ENCODE measurements at places on chromosomes 7 and 10. TPM values are rescaled to one million over a fixed set of nuclear protein-coding genes. Genes with fewer than 3 reads are reported as not detected.

DNA sequence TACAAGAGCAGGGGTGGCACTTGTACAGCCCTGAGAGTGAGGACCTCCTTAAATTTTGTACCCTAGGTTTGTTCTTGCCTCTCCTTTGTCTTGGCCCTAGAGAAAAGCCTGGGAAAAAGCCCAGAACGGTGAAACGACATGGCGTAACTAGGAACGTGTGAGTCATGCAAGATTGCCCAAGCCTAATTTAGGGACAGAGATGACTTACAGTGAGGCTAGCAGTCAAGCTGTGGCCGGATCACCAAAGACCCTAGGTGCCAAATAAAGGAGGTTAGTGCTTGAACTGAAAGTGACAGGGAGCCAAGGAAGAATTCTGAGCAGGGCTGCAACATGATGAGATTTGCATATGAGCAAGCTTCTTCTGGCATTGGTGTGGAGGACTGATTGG lies 25.1 kb downstream of the TBXAS1 start:
- DNase-seq, result peak; percentile 11

GRCh38 chr7:135509839-135510591 lies at the start of gene CNOT4:
Gene CNOT4 (minus strand): TSS chr7:135510102. CDS start chr7:135438331, 71,771 bp downstream.
- DNase-seq, result peak; percentile 89

GRCh38 chr10:131824371-131825149 lies 76.2 kb upstream of the PPP2R2D start:
- no peak for DNase-seq

Gene COMMD3
- polyA plus RNA-seq, result 0.94 TPM

GRCh38 chr7:54932818-54933543 lies 85.8 kb upstream of the EGFR start:
- peak; percentile 21 for DNase-seq

- no peak for DNase-seq
These were observed 17.6 kb upstream of the FAM221A start for GRCh38 chr7:23662124-23662983.

- DNase-seq, result no peak
These were observed 124.2 kb downstream of the INHBA start for GRCh38 chr7:41578700-41579099.

- no peak for DNase-seq
These were observed 51.2 kb upstream of the LBX1 start for GRCh38 chr10:101280511-101280910.

- peak; percentile 67 for DNase-seq
These were observed 521 bp downstream of the LIMK1 start for GRCh38 chr7:74083928-74084721.

GRCh38 chr10:1050145-1050544 lies 1.2 kb upstream of the IDI1 start:
- DNase-seq, result no peak

GRCh38 chr7:76222333-76222732 lies 20.6 kb downstream of the SRRM3 start:
- no peak for DNase-seq

DNA sequence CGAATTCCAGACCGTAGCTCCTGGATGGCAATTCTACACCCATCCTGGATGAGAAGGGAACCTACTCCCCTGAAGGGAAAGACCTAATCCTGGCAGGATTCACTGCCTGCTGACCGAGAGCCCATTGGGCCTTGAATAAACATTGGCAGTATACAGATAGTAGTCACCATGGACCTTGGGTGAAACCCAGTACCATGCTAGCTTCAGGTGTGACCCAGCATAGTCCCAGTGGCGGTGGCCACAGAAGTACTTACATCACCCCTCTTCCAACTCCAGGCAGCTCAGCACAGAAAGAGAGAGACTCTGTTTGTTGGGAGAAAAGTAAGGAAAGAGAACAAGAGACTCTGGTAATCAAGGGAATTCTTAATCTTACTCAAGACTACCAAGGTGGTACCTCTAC lies 97.2 kb upstream of the SLC13A1 start:
- DNase-seq, result no peak

DNA sequence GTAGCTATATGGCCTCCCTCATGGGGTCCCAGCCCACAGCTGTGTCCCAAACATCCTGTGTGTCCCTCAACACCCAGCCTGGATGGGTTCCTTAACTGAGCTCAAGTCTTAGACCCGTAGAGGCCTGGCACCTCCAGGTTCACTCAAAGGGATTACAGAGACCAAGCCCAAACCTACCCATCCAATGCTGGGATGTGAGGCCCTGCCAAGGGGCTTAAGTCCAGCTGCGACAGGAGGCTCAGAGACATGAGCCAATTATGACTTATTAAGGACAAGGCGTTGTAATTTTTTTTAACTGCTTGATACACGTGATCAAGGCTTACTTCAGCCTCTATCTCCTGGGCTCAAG lies 105.6 kb upstream of the RET start:
- DNase-seq, result no peak

Gene SMC3
- 12.7 TPM for polyA plus RNA-seq

DNA sequence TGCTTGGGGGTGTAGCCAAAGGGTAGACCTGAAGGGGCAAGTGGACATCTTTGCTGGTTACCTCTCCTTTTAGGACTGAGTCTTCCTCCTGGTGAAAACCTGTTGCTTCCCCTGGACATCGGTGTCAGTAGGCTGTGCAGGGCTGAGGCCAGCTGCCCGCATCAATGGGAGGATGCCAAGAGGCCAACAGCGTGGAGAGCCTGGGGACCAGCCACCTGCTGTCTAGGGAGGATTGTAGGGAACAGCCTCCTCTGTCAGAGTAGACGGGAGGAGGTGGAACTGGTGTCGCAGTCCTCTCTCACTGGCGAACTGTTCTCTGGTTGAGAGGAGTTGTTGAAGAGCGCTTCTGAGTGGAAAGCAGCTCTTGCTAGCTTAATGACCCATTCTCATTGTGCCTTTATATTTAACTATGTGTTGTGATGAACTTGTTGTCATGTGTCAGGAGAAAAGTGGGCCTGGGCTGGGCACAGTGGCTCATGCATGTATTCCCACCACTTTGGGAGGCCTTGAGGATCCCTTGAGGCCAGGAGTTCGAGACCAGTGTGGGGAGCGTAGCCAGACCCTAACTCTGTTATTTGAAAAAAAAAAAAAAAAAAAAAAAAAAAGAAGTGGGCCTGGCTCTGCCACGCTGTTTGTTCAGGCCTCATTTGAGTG lies 1.8 kb downstream of the SUFU start:
- no peak for DNase-seq

Gene SUGCT
- 1.3 TPM for polyA plus RNA-seq

DNA sequence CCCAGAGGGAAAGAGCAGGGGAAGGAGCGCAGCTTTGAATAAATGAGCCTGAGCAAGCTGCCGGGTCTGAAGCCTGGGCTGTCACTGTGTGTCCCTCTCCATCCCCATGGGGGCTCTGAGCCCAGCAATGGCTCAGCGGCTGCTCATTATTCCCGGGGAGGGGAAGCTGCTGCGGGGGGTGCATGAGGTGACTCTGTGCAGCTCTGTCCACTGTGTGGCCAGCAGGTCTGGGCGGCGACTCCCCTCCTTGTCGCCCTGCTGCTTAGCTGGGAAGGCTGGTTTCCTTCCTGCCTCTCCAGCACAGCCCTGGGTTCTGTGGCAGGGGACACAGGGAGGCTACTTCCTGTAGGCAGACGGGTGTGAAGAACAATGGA lies 234.2 kb downstream of the PRPF18 start:
- DNase-seq, result no peak

DNA sequence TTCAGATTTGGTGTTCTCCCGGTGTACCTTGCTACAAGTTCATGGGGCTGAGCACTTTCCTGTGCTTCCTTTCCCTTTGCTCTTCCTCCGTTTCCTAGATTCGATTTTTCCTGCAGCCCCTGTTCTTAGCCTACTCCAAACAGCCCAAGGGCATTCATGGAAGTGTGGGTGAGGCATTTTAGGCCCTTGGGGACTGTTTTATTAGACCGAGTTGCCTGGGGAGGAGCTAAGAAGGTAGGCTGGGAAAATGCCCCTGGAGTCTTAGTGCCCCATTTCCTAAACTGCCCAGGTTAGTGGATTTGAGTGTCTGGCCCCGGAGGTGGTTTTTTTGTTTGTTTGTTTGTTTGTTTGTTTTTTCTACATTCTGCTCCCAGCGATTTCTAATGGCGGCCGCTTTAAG lies 1.8 kb downstream of the LRMDA start:
- no peak for DNase-seq

Gene CC2D2B
- polyA plus RNA-seq, result not detected

DNA sequence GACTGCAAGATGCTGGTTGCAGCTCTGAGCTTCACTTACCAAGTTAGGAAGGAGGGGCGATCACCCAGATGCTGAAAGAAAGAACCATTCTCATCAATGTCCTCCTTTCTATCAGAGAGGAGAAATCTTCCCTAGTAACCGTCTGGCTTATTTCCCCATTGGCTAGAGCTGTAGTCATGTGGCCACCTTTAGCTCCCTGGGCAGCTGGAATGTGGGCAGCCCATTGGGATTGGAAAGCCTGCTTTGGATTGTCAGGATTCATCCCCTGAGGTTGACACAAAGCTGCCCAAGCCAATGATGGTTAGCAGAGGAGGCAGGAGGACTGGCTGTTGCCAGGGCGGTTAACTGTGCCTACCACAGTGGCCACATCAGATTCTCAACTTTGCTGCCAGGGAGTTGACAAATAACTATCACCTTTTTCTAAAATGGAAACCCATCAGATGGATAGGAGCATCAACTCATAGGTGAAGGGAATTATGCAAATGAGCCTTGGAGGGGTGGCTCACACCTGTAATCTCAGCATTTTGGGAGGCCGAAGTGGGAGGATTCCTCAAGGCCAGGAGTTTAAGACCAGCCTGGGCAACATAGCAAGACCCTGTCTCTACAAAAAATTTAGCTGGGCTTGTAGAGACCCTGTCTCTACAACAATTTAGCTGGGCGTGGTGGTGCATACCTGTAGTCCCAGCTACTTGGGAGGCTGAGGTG lies 206.4 kb upstream of the GALNT17 start:
- peak; percentile 61 for DNase-seq

DNA sequence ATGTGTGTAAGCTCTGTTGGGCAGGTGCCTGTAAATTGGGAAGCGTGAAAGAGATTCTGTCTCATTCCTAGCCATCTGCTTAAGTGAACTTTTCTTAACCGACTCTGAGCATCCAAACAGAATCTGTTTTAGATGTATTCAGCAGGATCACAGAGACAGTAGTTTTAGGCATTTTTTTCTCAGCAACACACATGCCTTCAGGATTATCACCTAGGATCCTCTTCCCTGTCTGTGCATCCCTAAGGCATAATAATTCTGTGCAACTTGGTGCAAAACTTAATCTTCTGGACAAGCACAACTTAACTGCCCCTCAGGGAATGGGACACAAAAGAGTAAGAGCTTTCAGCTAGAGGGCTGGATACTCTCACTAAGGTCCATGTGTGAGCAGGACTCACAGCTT lies 284.8 kb downstream of the C7orf25 start:
- DNase-seq, result no peak

GRCh38 chr10:114681542-114681941 lies 23.5 kb upstream of the ABLIM1 start:
- no peak for DNase-seq

- no peak for DNase-seq
These were observed 9.1 kb upstream of the DENND2A start for GRCh38 chr7:140649556-140650205.

Gene AGAP9
- 9.3 TPM for polyA plus RNA-seq

- no peak for DNase-seq
These were observed 7.1 kb upstream of the CELF2 start for GRCh38 chr10:11010582-11010981.

DNA sequence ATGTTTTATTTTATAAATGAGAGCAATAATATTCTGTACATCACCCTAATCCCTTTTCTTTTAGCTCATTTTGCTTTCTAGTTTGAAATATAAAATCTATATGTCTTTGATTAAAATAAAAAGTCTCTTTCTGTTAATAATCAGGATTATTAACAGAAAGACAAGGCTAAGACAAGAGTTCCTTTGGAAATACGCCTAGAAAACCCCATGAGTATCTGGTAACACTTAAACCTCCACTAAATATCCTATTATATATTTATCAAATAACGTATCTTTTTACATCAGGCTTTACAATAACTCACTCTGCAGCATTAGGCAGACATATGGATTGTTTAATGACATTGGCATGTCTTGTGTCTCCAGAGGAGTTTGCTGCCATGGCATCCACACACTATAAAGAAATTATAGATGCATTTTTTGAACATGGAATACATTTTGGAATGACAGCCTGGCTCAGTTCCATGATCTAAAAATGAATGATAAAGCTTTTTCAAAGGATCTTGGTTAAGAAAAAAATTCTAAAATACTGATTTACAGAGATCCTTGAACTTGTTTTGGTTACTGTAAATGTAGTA lies 98.7 kb downstream of the TMEM26 start:
- no peak for DNase-seq

Gene PTPRE
- 0.33 TPM for polyA plus RNA-seq

DNA sequence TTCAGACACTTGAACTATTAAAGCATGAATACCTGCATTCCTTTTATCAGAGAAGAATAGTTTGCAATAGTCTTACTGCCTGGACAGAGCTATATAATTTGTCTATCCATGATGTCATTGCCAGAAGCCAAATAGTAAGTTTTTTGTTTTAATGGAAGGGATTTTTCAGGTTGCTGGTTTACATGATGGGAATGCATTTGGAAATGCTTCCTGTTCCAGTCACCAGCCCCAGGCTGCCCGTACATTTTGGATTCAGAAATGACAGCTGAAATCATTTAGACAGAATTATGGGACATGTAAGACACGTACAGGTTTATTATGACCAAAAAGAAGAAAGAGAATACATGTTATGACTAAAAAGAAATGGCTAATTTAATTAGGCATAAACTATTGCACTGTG lies 293.1 kb downstream of the CDK14 start:
- no peak for DNase-seq

Gene EBF3
- polyA plus RNA-seq, result 0.20 TPM

DNA sequence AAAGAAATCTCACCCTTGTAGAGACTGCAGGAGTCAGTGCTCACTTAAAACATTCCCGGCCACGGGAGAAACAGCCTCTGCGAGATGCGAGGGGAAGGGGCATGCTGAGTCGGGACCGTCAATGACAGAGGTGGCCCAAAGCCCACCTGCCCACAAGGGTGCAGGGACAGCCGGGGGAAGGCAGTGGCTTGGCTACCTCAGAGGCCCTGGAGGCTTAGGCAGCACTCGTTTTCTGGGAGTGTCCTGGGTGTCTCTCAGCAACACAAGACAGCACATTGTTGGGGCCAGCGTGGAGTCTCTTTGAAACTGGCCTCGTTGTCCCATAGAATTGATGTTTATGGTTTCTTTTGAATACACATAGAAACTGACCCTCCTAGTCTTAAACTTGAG lies 25.6 kb upstream of the SYCE1 start:
- DNase-seq, result no peak
